Psoas muscle (tissue), 8 donors: ENCODE measurements at places on chromosomes 3 and 15.

- DNase-seq, result no peak
These were observed 31.8 kb upstream of the CTSH start for GRCh38 chr15:78976691-78977090.

- no peak for DNase-seq
These were observed 164.5 kb downstream of the RORA start for GRCh38 chr15:61064651-61065050.

DNA sequence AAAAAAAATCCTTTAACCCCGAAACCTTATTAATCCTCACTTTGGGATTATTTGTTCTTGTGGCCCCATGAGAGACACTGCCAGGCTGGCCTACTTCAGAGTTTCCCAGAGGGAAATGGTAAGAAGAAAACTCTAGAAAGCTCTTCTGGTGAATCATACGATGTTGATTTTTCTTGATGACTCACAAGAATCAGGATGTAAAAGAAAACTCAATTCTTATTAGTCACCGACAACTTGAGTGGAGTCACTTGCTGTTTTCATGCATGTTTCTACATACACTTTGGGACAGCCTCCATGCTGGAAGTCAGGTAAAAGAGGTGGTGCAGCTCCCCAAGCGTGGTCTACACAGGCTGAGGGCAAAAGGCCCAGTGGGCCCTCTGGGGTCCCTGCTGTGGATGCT, 42.8 kb downstream of the MYO5C start:
- DNase-seq, result no peak

- peak; percentile 50 for DNase-seq
These were observed 47.2 kb downstream of the SLC12A8 start for GRCh38 chr3:125165189-125165947.

GRCh38 chr3:185807445-185808068, 17.3 kb downstream of the IGF2BP2 start:
- DNase-seq, result no peak

GRCh38 chr15:69154684-69155083, 5.8 kb upstream of the GLCE start:
- DNase-seq, result no peak

- no peak for DNase-seq
These were observed 45.4 kb upstream of the ROPN1 start for GRCh38 chr3:124037326-124037725.

GRCh38 chr3:59808446-59808845, 758.6 kb upstream of the CFAP20DC start:
- no peak for DNase-seq

DNA sequence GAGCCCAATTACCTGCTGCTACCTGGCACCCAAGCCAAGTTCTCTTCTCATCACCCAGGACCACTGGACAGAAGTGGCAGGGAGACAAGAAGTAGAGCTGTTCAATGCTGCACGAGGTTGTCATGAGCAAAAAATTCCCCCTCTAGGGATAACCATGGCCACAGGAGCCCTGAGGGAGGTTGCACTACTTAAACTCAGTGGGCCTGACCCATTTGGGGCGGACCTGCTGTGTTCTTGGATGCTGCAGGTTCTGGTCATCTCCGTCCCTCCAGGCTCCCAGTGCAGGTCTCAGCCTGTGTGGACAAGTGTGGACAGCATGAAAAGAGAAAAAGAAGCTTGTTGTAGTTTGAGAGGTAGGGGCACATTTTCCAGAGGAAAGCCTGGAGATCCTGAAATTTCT, 26.1 kb upstream of the MANF start:
- no peak for DNase-seq

GRCh38 chr15:76178296-76179000, 118.7 kb downstream of the TMEM266 start:
- no peak for DNase-seq

DNA sequence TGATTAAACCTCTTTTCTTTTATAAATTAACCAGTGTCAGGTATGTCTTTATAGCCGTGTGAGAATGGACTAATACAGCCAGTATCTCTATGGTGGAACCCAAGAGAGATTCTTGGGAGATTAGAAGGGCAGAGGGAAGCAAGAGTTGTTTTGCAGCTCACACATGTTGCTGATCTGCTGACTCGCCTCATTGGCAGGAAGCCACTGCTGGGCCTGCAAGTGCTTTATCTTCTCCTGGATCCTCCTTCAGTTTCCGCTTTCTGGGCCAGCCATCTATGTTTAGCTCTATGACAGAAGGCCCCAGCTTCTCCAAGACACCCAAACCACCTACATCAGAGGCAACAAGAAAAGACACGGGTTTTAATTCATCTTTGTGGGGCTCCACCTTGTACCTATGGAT, 23.4 kb upstream of the GALNT15 start:
- peak; percentile 86 for DNase-seq

DNA sequence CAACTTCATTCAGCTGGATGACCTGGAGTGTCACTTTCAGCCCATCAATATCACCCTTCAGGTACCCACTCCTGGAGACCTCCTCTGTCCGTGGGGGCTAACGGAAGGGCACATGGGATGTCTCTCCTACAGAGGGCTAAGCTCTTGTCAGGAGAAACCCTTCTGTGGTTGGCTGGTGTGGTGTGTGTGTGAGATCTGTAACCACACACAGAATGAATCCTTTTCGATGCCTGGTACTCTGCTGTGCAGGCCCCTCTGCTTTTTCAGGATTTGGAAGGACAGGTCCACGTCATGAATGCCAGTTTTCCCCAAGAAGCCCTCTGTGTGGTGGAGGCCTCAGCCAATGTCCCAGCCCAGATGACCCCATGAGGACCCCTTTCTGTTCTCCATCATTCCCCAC, 117.7 kb upstream of the CTDSPL start:
- DNase-seq, result no peak

DNA sequence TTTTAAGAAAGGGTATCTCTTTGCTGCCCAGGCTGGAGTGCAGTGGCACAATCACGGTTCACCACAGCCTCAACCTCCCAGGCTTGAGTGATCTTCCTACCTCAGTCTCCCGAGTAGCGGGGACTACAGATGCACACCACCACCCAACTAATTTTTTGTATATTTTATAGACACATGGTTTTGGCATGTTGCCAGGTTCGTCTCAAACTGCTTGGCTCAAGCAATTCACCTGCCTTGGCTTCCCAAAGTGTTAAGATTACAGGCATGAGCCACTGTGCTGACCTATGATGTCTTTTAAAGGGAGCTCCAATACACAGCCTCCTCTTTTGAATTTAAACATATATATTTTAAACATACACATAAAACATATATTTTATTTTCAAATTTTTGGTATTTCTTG, 60.9 kb downstream of the SLC9C1 start:
- no peak for DNase-seq

DNA sequence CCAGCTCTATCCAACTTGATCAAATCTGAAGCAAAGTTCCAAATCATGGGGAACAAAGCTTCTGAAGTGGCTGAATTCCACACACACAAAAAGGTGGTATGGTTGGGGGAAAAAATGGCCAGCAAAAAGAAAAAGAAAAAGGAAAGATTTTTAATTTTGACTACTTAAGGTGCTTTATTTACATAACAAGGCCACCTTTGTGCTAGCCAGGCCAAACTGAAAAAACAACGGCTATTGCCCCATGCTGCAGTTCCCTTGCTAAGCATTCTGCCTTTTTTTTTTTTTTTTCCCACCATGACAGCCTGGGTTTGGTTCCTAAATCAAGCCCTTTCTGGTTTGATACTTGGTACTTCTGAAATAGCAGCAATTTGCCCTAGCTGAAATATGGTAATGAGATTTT, 66.5 kb upstream of the DAZL start:
- no peak for DNase-seq

DNA sequence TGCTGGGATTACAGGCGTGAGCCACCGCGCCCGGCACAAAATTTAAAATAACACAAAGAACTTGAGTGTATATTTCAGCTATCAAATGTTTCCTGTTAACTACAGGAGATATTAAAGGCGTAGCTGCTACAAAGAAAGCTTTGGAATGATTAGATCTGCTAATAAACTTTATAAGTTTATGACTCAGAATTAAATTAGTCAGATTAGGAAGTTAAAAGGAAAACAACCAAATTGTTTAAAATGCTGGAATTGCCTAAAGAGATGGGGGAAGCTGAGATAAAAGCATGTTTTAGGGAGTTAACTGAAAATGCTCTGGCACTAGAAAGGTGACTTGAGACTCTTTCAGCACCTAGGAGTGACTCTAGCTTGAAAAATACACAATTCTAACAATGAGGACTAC, 58.9 kb downstream of the COL8A1 start:
- DNase-seq, result no peak

GRCh38 chr3:120641696-120642246, 40.3 kb downstream of the HGD start:
- DNase-seq, result no peak

DNA sequence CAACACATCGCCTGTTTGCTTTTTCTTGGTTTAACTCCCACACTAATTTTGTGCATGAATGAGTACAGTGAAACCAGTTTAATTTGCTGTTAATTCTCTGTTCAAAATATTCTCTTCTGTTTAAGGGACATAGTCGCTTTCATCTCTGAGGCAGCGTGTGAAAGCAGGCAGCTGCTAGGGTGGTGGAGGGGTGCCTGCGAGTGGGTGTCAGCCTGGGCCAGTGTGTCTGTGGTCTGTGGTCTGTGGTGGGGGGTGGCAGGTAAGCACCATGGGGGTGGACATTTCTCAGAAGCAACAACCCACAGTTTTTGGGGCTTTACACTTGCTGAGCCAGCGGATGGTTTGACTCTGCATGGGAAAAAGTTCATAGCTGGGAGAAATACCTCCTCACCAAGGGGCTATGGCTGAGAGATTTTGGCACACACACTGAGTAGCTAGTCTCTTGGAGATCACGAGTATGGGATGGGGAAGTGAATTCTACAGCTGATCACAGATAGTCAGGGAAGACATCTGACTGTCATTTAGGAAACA, 109.2 kb downstream of the EPHB1 start:
- DNase-seq, result no peak

DNA sequence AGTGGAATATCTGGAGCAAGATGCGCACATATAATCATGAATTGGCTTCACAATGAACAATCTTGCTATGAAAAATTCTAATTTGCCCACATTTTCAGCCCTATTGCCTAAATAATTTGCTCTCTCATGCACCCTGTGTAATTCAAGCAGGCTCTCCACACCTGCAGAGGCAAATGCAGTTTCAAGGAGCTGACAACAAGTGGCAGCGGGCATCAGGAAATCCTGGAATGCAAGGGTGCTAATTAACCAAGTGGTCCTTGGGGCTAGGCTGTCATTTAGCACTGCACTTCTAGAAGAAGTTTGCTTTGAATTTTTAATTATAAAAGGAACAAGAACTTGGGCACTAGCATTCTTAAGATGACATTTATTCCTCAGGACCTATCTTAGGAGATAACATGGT, 56.3 kb upstream of the ICE2 start:
- no peak for DNase-seq

DNA sequence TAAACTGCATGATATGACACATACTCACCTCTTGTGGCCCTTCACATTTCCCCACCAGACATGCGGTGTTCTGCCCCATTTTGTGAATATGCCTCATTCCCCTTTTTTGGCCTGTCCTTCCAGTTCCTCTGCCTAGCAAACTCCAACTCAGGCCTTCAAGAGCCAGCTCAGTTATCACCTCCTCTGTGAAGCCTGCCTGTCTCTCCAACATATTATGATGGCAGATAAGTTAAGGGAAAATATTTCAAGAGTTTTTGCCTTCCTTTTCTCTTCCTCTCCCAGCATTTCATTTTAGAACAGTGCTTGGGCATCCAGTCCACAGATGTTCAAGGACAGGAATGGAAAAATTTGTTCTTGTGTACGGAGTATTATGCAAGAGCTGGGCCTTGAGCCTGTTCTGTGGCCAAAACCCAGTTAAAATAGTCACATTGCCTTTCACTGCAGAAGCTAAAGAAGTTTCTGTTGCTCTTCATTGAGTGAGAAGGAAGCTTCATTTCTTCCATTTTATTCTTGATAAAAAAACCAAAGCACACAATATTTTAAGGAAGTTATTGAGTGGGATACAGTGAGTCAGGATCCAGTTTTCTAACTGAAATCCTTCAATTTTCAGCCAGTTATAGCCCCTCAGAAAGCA, 192.0 kb downstream of the GHSR start:
- peak; percentile 22 for DNase-seq

- no peak for DNase-seq
These were observed 7.7 kb upstream of the VPS18 start for GRCh38 chr15:40886586-40886985.
